ENCODE measurements at places on chromosomes 7 and 10. TPM values are rescaled to one million over a fixed set of nuclear protein-coding genes. Genes with fewer than 3 reads are reported as not detected.

SPDYE6 gene
- not detected for total RNA-seq

CYP3A5 gene
- 5.7 TPM for total RNA-seq

NANOS1 gene
- 1.4 TPM for total RNA-seq

TFPI2 gene
- 16.0 TPM for total RNA-seq

ETV1 gene
- 3.7 TPM for total RNA-seq

ALOX5 gene
- not detected for total RNA-seq

GPER1 gene
- total RNA-seq: 18.0 TPM

PHYHIPL gene
- not detected for total RNA-seq

TBXAS1 gene
- total RNA-seq: 0.65 TPM

IGFBP3 gene
- 26,004 TPM for total RNA-seq

CDH23 gene
- total RNA-seq: 4.3 TPM

GNG11 gene
- 15.2 TPM for total RNA-seq

Data from articular chondrocyte of knee joint (primary cell).